ENCODE measurements at places on chromosomes 12 and 14.

- DNase-seq: no peak
Observed at GRCh38 chr14:102878970-102879460, 43.4 kb upstream of the AMN start.

GRCh38 chr14:93271111-93271510 is 61.7 kb downstream of the BTBD7 start:
- DNase-seq: no peak

DNA sequence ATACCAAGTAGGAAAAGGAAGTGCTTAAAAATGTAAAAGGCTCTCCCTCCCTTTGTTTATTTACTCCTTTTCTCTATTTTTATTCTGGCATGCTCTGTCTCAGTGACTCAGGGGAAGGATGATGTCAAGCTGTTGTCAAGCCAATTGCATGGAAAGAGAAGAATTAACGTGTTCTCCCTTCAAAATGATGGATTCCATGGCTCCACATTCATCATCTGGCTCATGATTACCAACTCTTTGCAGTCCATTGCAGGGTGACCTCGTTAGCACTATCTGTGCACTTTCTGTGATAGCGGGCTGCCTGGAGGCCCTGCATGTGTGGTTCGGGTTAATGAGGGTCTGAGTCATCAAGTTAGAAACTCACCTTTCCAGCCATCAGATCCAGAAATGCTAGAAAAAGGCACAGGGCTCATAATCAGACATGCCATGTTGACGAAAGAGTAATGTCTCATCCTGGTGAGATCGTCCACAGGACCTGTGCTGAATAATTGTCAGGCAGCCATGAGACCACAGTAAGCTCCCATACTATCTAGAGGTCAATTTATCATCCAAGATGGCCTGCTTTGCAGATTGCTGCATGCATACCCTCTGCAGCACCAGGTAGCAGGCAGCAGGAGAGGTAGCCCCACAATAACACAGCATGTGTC is 79.2 kb upstream of the BTG1 start:
- peak; percentile 19 for DNase-seq

- DNase-seq: no peak
Observed at GRCh38 chr12:115500872-115501271, 776.6 kb downstream of the MED13L start.

DNA sequence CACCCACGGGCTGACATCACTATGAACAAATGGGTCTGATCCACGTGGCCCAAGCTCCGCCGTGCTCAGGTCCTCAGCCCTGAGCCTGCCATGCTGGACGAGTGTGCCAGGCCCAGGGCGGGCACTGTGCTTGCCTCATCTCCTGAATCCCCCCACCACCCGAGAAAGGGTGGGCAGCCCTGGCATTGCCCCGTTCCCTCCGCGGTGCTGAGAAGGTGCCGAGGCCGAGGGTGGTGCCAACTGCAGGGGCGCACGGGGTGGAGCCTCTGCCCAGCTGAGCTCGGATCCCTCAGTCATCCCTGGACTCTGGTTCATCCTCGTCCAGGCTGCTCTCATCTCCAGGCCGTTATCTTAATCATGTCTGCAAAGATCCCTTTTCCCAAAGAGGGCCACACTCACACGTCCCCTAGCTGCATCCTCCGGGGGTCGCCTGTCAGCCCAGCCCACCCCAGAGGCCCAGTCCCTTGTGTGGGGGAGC is 60.6 kb downstream of the NOC4L start:
- no peak for DNase-seq
